ENCODE measurements at places on chromosomes 2 and 18.
A peak's percentile ranks its signal among the peaks of the same experiment; 100 is the strongest.

GRCh38 chr18:26869640-26870039 lies 4.1 kb upstream of the AQP4 start:
- no peak for DNase-seq

GRCh38 chr2:113084249-113085000 lies 16.7 kb downstream of the IL1F10 start:
- DNase-seq = no peak

- no peak for DNase-seq
These were observed 1579.5 kb downstream of the LRP1B start for GRCh38 chr2:140551287-140551686.

- DNase-seq = no peak
These were observed 31.8 kb upstream of the SULT1C4 start for GRCh38 chr2:108345951-108346350.

DNA sequence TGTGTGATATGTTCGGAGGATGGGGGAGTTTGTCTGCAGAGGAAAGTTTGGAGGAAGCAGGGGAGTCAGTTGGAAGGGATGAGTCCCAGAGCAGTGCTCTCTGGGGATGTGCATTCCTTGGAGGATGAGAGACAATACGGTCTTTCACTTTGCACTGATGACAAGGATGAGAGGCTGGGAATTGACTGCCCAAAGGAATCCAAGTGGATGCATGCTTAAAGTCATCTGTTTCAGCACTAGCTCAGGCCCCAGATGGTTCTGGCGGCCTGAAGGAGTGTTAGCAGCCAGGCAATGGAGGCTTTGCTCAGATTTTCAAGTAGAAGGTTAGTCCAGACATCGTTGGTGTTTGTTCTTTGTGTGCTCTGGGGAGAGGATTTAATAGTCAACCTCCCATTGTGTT lies 100.2 kb downstream of the CRIM1 start:
- no peak for DNase-seq

GRCh38 chr18:25568986-25569385 lies 217.0 kb upstream of the ZNF521 start:
- DNase-seq = no peak

- DNase-seq = no peak
These were observed 325.3 kb upstream of the MEX3C start for GRCh38 chr18:51522821-51523220.

- DNase-seq = no peak
These were observed 137.2 kb upstream of the CXCR4 start for GRCh38 chr2:136255127-136255526.

- no peak for DNase-seq
These were observed 118.5 kb downstream of the PRKCE start for GRCh38 chr2:45769854-45770576.

DNA sequence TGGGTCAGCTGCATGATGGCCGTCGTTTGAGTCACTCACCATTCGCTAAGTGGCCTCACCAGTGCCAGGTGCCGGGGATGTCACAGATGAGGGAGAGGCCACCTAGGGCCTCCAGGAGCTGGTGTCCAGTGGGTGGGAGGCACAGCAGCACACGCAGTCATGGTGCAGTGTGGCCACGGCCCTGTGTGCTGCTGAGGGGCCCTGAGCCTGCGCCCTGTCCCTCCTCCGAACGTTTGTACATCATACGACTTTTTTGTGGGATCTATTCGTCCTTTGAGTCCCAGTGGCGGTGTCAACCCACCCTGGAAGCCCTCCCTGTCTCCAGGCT lies 30.1 kb upstream of the ODC1 start:
- no peak for DNase-seq

DNA sequence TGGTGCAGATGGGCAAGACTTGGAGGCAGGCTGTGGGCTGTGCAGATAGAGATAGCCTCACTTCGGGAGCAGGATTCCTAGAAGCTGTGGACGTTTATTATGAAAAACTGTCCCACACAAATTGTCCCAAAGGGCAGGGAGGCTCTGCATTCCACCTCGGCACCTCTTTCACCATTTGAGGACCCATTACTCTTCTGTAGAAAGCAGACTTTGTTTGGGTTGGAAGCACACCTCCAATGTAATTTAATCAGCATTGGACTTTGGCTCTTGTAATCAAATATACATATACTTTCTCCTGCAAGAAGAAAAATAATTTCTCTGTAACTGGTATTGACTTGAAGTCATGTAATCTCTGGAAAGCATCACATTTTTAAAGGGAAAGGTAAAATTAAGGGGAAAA lies 8.5 kb downstream of the ONECUT2 start:
- no peak for DNase-seq

DNA sequence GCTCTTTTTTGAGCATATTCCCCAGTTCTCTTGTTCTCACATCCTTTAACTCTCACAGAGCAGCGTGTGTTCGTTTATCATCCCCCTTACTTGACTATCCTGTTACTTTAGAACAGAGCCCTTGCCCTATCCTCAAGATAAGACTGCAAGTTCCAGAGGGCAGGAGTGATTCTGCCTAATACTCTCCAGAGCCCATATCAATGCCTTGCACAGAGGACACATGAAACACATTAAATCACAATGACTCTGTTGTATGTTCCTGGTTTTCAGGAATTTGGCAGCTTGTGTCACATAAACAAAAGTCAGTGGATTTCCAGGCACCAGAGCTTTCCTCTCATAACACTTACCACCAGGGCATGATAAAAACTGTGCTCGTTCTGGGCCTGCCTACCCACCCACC lies 156.7 kb downstream of the RNF144A start:
- no peak for DNase-seq

- DNase-seq = no peak
These were observed 200.3 kb downstream of the LOXHD1 start for GRCh38 chr18:46456691-46457090.

- DNase-seq = no peak
These were observed 18.1 kb downstream of the SMAD2 start for GRCh38 chr18:47912343-47912742.

DNA sequence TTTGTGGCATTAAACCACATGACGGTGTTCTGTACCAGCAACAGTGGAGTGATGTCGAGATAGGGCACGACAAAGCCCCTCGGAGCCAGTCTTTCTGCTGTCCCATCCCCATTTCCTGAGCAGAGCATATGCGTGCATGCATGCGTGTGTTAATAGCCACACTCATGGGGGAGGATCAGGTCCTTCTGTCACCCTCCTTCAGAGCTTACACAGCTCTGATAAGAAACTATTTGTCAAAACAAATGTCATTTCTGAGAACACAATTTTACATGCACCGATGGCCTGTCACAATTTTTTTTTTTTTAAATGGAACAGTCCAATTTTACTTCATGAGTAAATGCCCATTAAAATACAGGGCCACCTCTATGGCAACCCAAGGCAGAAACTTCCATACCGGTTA lies 95.9 kb upstream of the ZBTB14 start:
- DNase-seq = no peak

DNA sequence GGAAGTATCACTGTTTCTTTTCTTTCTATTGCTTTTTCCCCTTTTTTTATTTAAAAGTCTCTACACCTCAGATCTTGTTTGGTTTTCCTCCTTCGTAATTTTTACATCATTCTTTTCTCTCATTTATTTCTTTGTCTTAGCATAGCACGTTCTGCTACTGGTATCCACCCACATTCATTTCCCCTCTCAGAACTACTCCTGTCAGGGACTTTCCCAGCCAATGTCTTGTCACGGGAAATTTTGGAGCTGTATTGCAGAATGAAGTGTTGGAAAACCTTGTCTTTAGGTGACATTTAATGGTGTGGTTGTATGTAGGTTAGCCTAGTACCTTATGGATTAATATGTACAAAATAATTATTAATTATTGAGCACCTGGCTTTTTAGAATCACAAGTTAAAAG lies 34.0 kb downstream of the TTLL4 start:
- no peak for DNase-seq

- DNase-seq = no peak
These were observed 57.1 kb downstream of the PXDN start for GRCh38 chr2:1687254-1687653.

GRCh38 chr2:138000009-138000408 lies 35.7 kb downstream of the HNMT start:
- no peak for DNase-seq

GRCh38 chr2:9748577-9748976 lies 94.7 kb upstream of the TAF1B start:
- DNase-seq = no peak

DNA sequence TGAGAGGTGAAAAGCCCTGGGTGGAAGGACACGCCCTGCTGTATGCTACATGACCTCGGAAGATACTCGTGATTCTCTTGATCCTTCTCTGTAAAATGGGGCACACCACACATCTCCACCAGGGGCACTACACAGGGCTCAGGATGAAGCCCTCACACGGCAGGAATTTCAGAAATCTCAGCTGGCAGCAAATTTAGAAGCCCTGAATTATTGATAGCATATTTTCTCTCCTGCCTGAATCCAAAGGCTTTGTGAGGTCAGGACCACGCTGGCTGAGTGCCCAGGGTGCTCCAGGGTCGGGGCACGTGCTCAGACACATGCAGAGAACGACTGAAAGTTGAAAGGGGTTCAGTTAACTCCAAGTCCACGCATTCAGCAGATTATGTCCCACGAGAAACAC lies 42.1 kb upstream of the GALR1 start:
- DNase-seq = peak; percentile 48

GRCh38 chr18:13221869-13222855 lies 3.6 kb downstream of the LDLRAD4 start:
- no peak for DNase-seq

DNA sequence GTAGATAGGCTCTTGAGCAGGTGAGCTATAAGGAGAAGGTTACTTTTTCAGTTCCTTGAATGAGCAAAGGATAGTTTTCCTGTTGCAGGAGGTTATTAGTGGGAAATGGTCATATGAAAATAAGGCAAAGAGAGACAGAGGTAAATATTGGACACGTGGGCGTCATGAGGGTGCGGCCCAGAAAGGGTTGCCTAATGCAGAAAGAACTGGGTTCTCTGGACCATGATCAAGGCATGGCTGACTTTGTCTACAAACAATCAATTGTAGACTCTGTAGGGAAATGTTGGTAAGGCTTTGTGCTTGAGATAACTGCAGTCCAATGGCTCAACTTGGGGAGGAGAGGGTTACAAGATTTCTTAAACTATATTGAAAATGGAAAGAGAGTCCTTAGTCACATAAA lies 585.8 kb downstream of the BCL11A start:
- no peak for DNase-seq

DNA sequence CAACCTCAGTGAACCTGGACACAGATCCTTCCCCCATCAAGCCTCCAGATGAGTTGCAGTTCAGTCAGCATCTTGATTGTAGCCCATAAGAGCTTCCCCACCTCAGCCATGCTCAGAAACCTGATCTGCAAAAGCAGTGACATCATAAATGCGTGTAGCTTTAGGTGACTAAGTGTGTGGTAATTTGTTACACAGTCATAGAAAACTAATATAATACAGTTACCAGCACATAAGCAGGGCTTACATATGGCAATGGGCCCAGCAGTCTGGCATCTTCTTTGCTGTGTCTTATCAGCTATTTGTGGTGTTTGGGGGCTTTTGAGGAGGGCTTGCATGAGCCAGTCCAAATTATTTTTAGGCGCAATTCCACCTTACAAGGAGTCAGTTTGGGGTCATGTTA lies 807.0 kb downstream of the SLC4A3 start:
- DNase-seq = no peak

GRCh38 chr18:61581578-61582201 lies 248.5 kb downstream of the CDH20 start:
- peak; percentile 67 for DNase-seq

DNA sequence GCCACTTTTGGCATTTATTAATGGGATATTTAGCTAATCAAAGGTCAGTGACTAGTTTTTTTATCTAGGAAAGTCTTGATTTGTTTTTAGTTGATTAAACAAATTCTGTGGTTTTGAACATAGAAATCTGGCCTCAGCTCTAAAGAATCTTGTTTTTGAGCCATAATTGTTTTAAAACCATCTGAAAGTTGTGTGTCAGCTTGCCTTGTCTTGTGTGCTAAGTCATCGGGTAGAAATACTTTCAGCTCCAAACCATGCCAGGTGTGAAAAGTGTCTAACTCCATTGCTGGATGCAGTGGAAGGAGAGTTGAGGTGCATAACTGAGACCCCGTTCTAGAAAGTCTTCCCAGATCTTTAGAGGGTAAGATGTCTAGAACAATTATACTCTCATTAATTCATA lies 22.7 kb downstream of the FARP2 start:
- no peak for DNase-seq

GRCh38 chr2:201223089-201224073 lies 37.0 kb upstream of the CASP8 start:
- DNase-seq = no peak

DNA sequence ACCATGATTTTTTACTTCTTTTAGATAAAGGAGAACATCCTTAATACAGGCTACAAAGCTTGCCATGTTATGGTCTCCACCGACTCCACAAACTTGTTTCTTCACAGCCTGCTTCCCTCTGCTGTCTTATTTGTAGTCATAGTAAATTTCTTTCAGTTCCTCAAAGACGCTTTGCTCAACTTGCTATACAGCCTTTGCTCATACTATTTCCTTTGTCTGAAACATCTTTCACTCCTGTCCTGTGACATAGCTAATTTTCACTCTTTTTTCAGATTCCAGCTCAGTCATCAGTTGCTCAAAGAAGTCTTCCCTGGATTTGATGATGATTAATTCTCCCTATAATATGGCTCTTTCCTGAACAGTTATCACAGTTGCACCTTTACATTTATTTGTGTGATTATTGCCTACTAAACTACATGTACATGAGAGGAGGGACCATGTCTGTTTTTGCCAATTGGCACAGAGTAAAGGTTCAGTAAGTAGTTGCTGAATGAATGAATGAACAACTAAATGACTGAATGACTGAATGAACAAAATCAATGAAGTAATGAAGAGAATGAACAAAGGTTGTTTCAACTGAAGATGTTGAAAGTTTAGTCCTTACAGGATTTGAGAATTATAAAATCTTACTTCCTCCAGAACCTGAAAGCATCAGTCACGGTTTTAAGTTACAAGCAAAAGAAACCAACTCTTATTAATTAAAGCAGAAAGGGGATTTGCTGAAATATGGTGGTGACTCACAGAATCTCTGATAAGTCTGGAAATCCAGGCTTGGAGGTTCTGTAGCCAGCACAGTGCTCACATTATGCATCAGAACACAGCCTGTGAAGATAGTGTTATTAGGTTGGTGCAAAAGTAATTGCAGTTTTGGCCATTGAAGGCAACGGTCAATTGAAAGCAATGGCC lies 186.4 kb upstream of the FAM98A start:
- DNase-seq = no peak

GRCh38 chr2:64383016-64383591 lies 70.9 kb upstream of the LGALSL start:
- DNase-seq = no peak

DNA sequence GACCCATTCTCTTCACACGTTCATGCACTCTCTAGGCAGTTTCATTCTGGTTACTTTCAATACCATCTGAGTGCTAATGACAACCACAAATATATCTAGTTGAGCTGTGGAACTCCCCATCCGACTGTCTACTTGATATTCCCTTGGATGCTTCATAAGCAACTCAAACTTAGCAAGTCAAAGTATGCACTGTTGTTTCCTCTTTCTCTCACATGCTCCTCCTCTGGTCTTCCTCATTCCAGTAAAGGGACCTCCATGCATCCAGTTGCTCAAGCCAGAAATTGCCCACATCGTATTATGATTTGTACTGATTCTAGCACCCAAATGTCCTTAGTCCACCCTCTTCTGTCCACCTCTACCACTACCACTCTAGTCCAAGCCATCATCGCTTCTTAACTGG lies 22.3 kb downstream of the SEMA4F start:
- DNase-seq = no peak
